ENCODE measurements at places on chromosomes 3 and 15.
A peak's percentile ranks its signal among the peaks of the same experiment; 100 is the strongest.

DNA sequence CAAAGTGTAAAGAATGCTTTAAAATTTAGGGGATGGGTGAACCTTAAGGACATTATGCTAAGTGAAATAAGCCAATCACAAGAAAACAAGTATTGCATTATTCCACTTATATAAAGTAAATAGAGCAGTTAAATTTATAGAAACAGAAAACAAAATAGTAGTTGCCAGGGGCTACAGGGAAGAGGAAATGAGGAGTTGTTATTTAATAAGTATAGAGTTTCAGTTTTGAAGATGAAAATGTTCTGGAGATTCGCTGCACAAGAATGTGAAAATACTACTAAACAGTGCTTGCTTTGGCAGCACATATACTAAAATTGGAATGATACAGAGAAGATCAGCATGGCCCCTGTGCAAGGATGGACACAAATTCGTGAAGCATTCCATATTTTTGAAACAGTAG lies 32.0 kb downstream of the DNAH12 start:
- no peak for DNase-seq

DNA sequence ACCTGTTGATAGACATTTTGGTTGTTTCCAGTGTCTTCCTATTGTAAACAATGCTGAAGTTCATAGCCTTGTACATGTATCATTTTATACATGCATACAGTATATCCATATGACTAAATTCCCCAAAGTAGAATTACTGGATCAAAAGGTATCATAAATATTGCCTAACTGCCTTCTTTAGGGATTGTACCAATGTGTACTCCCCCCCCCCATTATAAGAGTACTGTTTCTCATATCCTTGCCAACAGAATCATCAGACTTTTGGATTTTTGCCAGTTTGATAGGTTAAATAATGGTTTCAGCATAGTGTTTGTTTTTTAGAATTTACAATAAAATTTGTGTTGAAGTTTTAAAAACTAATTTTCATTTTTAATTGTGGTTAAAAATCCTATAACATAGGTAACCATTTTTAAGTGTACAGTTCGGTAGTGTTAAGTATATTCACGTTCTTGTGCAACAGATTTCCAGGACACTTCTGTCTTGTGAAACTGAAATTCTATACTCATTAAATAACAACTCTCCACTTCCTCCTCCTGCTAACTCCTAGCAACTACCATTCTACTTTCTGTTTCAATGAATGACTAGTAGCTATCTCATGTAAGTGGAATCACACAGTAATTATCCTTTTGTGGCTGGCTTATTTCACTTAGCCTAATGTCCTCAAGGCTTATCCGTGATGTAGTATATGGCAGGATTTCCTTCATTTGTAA lies 30.8 kb upstream of the MAP3K13 start:
- DNase-seq = no peak

DNA sequence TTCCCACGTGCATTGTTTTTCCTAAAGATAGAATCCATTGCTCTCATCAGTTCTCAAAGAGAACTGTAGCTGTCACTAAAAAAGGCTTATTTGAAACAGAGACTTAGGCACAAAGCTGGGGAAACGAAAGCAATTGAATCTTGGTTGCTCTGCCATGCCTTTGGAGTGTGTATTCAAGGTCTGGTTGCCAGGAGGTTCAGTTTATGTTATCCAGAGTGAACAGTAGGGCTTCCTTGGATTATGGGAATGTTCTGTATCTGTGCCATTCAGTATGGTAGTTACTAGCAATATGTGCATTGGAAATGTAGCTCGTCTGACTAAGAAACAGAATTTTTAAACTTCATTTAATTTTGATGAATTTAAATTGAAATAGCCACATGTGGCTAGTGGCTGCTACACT lies 50.6 kb downstream of the CLSTN2 start:
- DNase-seq = no peak

DNA sequence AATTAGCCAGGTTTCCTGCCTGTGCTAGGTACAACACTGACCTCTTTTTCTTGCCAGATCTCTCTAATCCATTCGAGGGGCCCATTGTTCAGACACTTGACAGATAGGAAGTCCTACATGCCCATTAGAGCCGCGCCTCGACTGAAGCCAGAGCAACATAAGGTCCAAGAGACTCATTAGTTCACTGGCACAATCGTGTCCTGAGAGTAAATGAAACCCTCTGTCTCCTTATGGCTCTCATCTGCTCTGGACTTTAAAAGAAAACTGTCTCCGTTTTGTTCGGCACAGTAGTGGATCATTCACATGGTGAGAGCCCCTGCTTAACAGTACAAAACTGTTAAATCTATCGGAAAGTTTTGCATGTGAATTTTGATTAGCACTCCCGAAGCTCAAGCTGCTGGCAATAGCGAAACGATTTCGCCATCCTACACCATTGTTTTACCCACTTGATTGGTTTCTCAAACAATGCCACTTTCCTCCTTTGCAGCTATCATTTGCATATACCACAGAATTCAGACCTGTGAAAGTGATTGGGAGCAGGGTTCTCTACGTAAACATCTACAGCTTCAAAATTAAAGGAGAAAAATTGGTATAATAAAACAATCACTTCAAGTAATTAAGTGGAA lies 19.0 kb upstream of the C15orf61 start:
- no peak for DNase-seq

DNA sequence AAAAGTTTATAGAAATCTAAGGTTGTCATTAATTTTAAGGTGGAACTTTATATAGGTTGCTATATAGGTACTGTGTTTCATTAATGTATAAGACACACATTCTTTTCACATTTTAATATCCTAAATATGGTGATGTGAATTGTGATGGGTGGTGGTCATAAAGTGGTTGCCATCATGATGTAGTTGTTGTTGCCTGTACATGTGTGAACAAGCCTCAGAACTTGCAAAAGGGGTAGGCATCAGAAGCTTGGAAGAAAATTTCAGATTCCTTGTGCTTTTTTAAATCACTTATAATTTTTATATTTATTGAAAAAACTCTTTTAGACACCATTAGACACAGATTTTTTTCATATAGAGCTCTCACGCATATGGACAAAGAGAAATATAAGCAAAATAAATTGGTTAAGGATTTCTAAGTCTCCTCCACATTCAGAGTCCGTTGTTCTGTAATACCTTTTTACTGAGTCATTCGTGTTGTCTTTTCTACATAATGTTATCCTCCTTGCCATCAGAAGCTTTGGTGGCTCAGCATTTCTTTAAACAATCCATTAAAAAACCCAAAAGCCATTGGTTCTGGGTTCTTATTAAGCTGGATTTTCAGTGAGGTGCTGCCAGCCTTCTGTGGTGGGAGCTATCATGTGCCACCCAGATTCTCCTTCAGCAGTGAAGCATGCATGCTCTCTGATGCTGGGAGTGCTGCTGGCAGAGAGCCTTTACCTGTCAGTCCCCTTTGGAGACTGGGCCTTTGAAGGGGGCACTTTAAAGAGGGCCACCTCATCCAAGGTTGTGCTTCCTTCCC lies 140.4 kb upstream of the GALNT15 start:
- DNase-seq = no peak

- no peak for DNase-seq
Observed at GRCh38 chr3:149377408-149378364, at the start of gene TM4SF1. TSS of gene TM4SF1 (minus strand) at chr3:149377649. CDS start at chr3:149377547, 102 bp downstream.

- DNase-seq = peak; percentile 91
Observed at GRCh38 chr15:91469632-91470567, 369.8 kb downstream of the SV2B start.

All from CD4-positive, alpha-beta T cell treated with Interleukin-17A for 1 hour (primary cell).